ENCODE measurements at places on chromosomes 16 and 17.

DNA sequence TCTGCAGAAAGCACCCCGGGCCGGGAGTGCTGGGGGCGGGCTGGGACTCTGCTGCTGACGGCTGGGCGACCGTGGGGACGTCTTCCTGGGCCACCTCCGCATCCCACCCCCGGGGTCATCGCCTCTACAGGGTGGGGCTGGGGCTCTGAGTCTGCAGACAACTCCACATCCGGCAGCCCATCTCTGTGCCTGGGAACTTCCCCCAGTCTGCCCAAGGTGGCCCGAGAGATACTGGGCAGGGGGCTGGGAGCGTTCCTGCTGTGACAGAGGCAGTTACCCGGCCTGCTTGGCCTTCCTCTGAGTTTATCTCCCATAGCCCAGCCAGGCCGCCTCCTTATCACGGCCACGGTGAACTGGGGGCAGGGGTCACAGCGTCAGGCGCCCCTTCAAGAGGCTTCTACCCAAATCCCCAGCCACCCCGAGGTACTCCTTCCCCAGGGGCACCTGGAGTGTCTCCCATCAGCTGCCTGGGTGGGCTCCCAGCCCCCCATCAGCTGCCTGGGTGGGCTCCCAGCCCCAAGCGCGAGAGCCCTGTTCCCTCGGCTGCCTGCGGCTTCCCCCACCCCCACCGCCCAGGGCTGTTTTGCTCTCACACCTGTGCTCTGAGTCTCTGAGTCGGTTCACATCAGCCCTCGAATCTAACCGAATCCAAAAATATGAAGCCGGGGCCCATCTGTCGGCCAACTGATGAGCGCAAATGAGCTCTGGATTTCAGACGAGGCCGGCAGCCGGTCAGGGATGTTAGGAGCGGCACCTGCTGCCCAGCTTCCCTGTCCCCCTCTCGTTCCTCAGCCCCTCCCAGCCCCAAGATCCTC lies 15.6 kb upstream of the CBFA2T3 start:
- DNase-seq, result no peak

DNA sequence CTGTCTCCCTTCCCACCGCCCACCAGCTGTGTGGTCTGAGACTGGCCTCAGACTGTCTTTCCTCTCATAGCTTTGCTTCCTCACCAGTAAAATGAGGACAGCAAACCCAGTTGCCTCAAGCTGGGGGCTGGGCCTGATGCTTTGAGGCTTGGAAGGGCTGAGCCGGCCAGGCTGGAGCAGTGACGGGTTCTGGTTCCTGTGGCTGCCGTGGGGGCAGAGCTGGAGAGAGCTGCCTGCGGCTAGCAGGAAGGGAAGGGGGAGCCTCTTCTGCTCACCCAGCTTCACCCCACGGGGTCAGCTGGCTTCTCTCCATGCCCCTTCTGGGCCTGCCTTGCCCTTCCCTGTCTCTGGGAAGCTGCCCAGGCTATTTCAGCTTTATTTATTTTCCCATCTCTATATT lies 23.7 kb downstream of the LASP1 start:
- DNase-seq, result peak; percentile 47

- DNase-seq, result no peak
Observed at GRCh38 chr17:46726206-46726605, 92.3 kb downstream of the WNT3 start.

GRCh38 chr16:89330177-89330856 lies 112.8 kb downstream of the ZNF778 start:
- no peak for DNase-seq

- DNase-seq, result no peak
Observed at GRCh38 chr17:37802712-37803416, 58.0 kb upstream of the HNF1B start.

DNA sequence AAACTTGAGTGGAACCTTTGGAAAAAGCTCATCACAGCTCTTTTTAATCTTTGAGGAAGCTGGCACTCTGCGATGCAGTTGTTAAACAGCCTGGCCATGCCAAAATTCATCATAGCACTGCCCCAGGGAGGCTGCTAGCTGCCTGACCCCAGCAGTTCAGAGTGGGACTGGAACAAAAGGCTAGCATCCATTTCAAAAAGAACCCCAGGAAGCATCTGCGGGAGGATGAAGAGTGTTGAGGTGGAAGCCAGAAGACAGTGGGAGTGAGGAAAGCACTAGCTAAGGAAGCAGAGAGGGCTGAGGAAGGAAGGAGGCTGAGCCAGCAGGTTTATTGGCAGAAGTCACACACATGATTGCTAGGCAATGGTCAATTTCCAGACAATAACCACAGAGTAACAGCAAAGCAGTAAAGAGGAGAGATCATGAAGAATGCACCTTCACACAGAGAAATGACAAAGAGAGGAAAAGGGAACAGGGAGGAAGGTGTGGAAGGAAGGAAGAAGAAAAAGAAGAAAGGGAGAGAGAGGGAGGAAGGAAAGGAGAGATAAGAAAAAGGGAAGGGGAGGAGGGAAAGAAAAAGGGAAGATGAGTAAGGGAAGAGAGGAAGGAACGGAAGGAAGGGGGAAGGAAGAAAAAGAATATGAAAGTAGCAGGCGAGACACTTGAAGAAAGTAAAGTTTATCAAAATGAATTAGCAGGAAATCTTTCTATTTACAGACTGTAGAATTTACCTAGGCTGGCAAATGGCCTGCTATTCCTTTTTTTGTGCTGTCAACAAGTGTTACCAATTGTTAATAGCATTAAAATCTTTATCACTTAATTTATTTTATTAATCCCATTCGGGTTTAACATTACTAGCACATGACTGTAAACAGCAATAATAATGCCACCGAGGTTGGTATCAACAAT lies 270.0 kb upstream of the PSMD7 start:
- DNase-seq, result no peak
